Stimulated activated CD4-positive, alpha-beta T cell treated with anti-CD3 and anti-CD28 coated beads, Interleukin-1b, Interleukin-23, amount 100 ng/mL, for 1 hour (primary cell): ENCODE measurements at places on chromosomes 5 and 9.
A peak's percentile ranks its signal among the peaks of the same experiment; 100 is the strongest.

DNA sequence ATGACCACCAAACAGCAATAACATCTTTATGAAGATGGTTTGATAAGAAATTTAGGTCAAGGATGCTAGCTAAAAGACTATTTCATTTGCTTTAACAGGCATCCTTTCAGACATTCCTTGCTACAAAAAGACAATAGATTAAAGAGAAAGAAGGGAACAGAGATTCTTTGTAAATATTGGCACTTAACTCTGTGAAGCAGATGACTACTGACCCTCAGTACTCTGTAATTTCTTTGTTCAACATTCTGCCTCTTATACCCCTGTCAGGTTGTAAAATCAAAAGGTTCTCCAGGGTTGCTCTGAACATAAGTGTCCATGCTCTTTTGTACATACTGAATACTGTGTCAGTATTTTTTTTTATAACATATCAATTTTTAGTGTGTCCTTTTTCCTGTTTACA lies 610.6 kb upstream of the GRAMD2B start:
- no peak for DNase-seq

- no peak for DNase-seq
These were observed 67.1 kb downstream of the RETREG1 start for GRCh38 chr5:16549491-16550206.

DNA sequence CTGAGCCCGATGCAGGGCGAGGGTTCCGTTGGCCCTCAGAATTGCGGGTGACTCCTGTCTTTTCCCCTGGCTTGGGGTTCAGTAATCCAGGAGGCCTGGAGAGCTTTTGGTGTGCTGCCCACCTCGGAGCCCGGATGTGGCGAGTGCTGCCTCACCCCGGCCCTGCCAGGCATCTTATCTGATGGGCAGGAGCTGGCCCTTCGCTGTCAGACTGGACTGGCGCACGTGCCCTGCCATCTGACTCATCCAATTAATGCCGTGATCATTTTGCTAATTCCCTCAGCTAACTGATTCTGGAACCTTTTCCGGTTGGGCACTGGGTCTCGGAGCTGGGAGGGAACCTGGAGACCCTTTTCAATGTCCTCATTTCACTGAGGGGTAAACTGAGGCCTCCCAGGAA lies 34.6 kb downstream of the RXRA start:
- no peak for DNase-seq

DNA sequence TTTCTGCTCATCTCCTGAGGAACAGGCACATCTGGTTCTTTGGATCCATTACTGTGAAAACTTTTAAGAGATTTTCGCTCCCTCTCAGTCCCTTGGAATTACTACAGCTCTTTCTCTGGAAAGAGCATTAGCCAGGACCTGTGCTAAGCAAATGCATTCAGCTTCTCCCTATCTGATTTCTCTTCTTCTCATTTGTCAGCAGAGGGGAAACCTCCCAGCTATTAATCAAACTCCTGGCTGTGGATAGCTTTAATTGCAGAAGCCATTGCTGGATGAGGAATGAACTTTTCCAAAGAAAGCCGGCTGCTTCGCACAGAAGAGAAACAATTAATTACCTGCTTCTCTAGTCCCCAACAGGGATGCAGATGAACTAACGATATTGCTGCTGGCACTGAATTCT lies 37.9 kb downstream of the TLR4 start:
- no peak for DNase-seq

- DNase-seq, result no peak
These were observed 13.1 kb downstream of the GFI1B start for GRCh38 chr9:132991351-132992300.

GRCh38 chr9:136765041-136765440 lies 723 bp upstream of the LCN15 start:
- no peak for DNase-seq

DNA sequence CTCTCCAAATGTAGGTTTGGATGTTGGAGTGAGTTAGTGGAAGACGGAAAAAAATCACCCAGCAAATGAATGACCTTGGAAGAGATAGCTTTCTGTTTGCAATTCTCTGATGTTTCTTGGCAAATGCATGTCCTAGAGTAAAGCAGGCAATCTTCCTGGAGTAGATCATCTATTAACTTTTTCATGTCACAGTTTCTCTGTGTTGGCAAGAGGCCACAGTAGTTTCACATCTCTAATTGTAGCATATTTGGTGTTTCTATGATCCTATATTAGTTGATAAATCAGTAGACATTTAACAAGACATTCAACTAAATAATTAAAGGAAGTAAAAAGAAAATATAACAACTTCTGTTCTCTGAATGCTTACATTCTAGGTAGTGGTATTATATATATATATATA lies 138.2 kb upstream of the MINAR2 start:
- no peak for DNase-seq

DNA sequence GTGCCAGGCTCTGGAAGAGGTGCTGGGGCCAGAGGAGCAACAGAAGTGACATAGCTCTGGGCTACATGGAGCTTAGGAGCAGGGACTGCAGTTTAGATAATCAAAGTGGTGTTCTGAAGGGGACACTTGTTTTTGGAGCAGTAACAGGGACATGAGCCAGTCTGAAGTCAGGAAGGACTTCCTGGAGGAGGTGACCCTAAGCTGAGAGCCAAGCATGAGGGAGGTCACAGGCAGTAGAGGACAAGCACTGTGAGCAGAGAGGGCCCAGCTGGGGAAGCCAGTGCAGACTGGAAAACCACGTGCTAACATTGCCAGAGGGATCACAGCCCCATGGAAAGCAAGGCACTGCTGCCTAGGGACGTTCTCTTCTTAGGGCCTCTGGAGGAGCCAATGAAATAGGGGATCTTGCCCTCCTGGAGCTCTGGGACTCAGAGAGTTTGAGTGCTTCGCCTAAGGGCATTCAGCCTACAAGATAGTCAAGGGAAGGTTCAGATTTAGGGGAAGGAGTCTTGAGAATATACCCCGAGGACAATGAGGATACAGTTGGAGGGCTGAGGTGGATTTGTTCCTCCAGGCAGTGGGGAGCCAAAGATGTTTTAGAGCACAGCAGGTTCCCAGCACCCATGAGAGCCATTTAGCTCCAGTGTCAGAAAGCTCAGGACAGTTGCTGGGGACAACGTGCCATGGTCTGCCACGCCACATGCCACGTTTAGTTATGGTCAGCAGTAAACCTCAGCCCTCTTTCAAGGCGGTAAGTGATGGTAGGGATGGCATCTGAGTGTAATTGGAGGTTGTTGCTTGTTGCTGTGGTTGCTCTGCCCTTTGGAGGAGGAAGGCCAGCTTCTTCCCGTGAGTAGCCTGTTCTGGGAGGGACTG lies 40.5 kb upstream of the SH3PXD2B start:
- DNase-seq, result no peak

DNA sequence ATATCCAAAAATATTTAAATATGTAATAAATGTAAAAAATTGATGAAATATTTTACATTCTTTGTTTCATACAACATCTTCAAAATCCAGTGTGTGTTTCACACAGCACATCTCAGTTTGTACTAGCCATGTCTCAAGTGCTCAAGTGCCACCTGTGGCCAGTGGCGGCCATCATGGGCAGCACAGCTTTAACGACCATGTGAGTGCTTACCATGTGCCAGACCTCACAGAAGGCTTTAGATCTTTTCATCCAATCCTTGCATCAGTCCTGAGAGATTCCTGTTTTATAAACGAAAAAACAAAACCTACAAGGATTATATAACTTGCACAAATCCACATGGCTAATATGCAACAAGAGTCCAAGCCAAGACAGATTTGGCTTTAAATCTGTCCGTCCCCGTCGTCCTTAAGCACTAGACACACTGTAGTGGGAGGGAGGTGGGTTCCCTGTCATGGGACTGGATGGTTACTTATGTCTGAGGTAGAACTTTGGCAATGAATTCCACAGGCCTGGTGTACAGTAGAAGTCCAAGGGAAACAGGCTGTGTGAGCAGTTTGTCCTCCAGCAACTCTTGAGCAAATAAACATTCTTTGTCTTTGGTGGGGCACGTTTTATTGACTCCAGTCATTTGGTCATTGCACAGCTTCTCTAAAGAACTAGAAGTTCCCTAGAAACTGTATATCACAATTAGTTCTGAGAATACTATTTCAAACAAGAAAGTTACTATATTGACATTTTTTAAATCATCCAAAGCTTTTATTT lies 25.0 kb upstream of the F2R start:
- no peak for DNase-seq

GRCh38 chr5:151208481-151208914 lies 15.4 kb downstream of the CCDC69 start:
- DNase-seq, result no peak

DNA sequence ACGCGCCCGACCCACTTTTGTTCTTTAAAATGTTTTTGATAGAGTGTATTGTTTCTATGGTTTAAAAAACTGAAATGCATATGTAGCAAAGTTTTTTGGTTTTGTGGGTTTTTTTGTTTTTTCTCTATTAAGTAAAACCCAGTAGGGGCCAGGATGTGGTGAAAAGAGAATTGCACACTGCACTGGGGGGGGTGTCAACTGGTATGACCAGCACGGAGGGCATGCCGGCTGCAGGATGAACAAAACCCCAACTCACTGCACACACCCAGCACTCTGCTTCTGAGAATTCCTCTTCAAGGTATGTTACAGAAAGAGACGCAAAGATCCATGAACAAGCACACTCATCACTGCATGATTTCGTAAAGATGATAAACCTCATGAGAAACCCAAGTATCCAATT lies 75.0 kb downstream of the STK10 start:
- peak; percentile 26 for DNase-seq

DNA sequence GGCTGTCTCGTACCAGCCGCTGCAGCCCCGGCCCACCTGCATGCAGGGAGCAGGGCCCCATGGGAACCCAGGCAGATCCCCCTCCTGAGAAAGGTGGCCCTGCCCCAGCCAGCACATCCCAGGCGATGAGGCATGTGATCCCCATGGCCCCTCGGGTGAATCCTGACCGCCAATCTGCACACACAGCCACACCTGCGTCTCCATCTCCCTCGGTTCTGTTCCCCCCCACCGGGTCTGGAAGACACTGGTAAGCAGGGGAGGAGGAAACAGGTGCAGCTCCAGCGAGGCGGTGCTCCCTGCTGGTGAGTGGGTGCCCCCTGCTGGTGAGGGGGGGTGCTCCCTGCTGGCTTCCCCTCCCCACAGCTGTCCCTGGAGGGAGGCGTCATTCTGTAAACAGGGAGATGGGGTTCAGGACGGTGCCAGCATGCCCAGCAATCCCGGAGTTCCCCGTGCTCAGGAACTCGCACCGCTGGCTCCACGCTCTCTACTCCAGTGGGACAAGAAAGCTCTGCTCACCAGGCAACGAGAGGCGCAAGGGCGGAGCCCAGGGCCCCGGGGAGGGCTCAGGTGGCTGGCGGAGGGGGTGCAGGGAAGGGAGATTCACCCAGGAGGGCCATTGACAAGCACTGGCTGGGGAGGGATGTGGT lies 28.4 kb upstream of the SLC12A7 start:
- DNase-seq, result peak; percentile 63

- no peak for DNase-seq
These were observed 354.2 kb downstream of the ARL15 start for GRCh38 chr5:53956196-53956595.

- DNase-seq, result no peak
These were observed 88.7 kb downstream of the NTNG2 start for GRCh38 chr9:132250324-132251262.
